ENCODE measurements at places on chromosomes 3 and 15.

DNA sequence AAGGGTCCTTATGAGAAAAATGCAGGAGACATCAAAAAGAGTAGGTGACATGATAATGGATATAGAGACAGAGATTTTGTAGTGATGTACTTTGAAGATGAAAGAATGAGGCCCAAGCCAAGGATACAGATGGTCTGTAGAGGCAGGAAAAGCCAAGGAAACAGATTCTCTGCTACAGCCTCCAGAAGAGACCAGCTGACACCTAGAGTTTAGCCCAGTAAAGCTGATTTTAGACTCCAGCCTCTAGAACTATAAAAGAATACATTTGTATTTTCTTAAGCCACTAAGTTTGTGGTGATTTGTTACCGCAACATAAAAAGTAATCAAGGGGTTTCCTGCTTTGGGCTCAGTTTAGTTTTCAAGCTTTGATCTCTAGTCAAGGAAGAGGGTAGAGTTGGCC lies 64.8 kb downstream of the STRIT1 start:
- no peak for DNase-seq

DNA sequence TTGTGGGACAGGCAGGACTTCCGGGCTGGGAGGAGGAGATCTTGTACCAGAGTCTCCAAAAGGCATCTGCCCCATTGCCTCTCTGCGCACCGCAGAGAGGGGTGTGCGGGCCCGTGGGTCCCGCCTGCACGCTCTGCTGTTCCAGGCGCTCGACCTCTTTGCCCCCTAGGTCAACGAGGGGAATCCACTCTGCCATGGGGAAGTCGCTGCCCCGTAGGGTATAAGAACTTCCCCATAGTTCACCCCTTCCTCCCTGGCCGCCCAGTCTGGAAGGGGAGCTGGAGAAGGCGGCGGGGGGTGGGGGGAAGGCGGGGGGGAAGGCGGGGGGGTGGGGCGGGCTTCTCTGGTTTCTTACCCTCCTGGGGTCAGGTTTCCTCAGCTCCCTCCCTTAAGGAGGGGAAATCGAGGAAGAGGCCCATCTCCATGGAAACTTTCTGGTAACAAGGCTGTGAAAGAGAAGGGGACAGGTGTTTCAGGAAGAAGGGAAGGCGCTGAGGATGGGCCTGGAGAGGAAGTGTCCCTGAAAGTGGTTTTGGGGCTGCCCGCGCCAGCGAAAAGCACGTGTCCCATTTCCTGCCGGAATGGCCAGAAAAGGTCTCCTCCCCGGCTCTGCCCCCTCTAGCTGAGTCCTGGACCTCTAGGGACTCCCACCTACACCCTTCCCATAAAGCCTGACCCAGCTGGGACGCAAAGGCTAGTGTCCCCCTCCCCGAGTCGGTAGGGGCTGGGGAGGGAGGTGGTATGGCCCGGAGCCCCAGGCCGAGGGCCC lies 27.5 kb downstream of the NR1I2 start:
- no peak for DNase-seq

DNA sequence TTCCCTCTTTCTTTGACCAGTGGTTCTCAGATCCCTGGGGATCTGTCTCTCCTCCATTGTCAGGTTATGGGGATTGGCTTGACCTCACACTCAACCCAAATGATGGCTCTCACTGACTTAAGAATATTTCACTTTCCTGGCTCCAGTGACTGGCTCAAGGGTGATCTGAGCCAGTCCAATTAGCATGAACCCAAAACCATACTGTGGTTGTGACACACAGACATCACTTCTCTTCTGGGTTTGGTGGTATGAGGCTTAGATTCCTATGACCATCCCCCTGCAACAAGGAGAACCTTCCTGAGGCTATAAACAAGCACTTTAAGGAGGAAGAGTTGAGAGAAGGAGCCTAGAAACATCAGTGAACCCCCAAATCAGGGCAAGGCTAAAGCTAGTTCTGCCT lies 85.8 kb downstream of the KCNAB1 start:
- DNase-seq: no peak

DNA sequence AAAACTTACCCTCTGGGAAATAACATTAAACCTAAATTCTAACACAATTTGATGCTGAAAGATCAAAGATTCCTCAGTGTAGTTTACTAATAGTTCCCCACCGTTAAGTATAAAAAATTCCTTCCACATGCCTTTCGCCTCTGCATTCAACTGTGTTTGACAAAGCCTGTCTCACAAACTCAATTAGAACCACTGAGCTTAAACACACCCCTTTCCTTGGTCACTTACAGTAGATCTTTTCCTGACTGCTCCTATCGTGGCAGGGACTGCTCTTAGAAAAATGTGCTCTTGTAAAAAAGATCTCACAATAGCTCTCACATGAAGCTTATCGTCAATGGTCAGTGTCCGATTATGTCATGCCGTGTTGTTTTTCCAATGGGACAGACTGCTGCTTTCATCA lies 8.9 kb upstream of the KBTBD8 start:
- DNase-seq: no peak

GRCh38 chr15:41494190-41494921 lies 682 bp downstream of the ITPKA start:
- DNase-seq: no peak

DNA sequence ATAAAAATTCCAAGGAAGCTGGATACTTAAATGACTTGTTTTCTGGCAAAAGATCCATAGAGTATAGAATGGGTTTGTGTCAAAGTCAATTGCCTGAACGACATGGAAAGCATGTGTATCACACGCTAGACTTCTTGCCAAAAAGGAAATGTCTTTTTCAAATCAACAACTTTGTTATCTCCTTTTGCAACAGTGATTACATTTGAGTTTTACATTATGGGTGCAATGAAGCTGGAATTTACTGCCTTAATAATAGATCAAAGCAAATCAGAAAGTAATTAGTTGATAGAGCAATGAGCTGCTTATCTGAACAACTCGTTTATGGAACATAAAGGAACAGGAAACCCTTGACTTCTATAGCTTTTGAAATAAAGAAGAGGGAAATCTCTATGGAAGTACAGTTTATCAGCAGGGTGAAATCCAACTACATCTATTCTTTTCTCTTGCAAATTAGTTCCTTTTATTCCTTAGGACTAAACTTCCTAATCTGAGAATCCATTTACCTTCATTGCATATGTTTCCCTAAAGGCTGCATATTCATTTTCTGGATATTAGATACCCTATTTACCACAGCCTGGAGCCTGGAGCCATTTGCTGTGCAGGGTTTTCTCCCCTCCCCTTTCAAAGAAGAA lies 415.1 kb upstream of the NECTIN3 start:
- no peak for DNase-seq

GRCh38 chr3:187385296-187385695 lies 17.1 kb downstream of the RTP4 start:
- no peak for DNase-seq

- peak; percentile 50 for DNase-seq
Measured at GRCh38 chr15:68413363-68414205, 18.4 kb downstream of the ITGA11 start.

DNA sequence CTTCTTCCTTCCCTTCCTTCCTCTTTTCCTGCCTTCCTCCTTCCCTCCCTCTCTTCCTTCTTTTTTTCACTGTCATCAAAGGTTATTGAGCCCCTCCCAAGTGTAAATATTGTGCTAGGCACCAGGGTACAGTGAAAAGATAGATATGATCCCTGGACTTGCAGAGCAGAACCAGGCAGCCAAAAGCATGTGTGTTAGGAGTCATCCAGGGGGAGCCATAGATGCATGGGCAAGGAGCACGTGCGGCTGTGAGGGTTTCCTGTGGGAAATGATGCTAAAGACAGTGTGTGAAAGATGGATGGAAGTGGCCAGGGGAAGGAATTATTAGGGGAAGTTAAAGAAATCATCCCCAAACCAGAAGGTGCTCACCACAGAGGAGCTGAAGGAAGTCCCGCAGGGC lies 65.2 kb downstream of the NR2F2 start:
- no peak for DNase-seq

- no peak for DNase-seq
Measured at GRCh38 chr3:46277476-46277875, 35.2 kb downstream of the CCR3 start.

GRCh38 chr3:161171113-161171512 lies 50.0 kb upstream of the NMD3 start:
- peak; percentile 71 for DNase-seq

- no peak for DNase-seq
Measured at GRCh38 chr3:47428662-47429061, 47.1 kb downstream of the SCAP start.

DNA sequence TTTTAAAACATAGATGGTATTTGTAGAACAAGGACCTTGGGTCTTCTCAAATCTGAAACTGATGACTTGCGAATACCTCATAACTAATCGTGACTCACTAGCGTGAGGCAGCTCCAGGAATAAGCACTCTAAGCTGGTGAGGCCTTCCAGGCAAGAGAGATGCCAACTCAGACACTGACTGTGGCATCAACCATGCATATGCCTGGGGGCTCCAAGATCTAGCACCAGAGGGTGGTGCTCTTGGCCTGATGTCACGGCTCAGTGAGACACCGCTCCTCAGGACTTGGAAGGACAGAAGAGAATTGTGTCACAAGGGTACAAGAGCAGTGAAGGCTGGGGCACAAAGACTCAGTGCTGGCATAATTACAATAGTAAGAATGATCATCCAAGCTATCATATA lies 125.0 kb upstream of the TRIM42 start:
- DNase-seq: no peak

DNA sequence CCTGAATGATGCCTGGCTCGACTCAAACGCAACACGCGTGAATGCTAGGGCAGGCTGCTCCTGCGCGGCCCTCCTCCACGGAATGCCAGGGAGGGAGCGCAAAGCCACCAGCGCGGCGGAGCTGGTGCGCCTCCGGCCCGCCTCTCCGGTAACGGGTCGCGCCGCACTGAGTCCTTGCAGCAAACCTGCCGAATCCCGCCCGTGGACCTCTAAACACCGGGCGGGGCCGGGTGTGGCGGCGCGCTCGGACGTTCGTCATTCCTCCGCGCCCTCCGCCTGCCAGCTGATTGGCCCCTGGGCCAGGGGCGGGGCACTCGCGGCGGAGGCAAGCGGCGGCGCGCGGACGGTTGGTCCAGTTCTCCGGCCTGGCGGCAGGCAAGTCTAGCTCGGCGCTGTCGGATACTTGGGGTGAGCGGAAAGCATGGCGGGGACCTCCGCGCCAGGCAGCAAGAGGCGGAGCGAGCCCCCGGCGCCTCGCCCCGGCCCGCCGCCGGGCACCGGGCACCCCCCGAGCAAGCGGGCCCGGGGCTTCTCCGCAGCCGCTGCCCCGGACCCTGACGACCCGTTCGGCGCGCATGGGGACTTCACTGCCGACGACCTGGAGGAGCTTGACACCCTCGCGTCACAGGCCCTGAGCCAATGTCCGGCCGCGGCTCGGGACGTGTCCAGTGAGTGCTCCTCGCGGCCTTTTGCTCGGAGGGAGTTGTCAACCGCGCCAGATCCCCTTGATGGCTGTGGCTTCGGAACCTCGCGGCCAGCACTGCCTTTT lies at the start of gene ATRIP:
TSS of gene ATRIP (plus strand) at position 313 of the 769 bp plus-strand sequence. CDS start at position 422, 109 bp downstream.
- peak; percentile 83 for DNase-seq

DNA sequence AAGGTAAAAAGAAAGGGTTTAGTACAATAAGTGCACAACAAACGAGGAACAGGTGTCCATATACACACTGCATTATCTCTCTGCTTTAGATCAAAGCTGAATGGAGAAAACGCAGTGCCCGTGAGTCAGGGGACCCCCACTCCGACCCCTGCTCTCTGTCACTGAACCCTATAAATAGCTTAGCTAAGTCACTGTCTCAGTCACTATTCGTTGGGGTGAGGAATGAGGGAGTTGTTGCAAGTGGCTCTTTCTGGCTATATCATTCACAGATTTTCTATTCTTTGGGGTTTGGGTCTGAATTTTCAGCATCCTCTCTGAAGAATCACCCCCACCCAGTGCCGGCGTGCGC lies 458 bp upstream of the STAC start:
- DNase-seq: no peak

- no peak for DNase-seq
Measured at GRCh38 chr15:76191539-76192244, 119.6 kb downstream of the ETFA start.

DNA sequence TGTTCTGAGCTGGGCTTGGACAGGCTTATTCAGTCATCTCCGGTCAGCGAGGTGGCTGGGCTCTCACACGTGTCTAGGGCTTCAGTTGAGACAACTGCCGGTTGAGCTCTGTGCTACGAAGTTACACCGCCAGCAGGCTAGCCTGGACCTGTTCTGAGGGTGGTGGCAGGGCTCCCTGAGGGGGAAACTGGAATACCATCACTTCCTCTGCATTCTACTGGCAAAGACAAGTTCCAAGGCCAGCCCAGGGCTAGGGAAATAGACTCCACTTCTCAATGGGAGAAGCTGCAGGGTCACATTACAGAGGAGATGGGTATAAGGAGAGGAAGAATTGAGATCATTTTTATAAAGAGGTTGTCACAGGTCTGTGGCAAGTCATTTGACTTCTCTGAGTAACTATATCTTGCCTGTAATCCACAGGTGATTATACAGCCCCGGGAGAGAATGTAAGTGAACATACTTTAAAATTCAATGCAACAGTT lies 106.8 kb upstream of the IL12A start:
- no peak for DNase-seq

- no peak for DNase-seq
Measured at GRCh38 chr3:189262746-189263145, 91.0 kb downstream of the TPRG1 start.

- no peak for DNase-seq
Measured at GRCh38 chr3:85662462-85662861, 703.7 kb downstream of the CADM2 start.

- DNase-seq: no peak
Measured at GRCh38 chr3:140216249-140216648, 281.3 kb downstream of the CLSTN2 start.

GRCh38 chr3:112333002-112333380 lies at the start of gene CD200:
Gene CD200, plus strand, starts transcription at chr3:112333156. Its CDS starts 57 bp downstream, at chr3:112333213.
- peak; percentile 24 for DNase-seq

GRCh38 chr3:115989684-115990421 lies 366.5 kb downstream of the GAP43 start:
- peak; percentile 75 for DNase-seq

DNA sequence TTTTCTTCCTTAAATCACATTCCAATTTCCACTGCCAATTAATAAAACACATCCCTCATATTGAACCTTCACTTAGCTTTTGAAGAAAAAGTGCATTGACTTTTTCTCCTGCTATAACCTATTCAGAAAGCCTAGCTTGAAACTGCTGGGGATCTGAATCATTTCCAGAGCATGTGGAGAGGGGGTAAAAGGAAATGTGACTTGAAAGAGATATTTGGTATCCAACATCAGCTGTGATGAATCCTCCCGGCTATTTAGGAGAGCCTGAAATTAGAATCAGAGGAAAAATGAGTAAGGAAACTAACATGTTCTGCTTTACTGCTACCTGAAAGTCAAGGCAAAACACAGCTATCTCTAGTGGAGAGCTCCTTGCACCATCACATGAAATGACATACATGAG lies 2.6 kb upstream of the GNB5 start:
- peak; percentile 11 for DNase-seq

GRCh38 chr3:126556637-126557414 lies 1.9 kb downstream of the C3orf22 start:
- DNase-seq: no peak

DNA sequence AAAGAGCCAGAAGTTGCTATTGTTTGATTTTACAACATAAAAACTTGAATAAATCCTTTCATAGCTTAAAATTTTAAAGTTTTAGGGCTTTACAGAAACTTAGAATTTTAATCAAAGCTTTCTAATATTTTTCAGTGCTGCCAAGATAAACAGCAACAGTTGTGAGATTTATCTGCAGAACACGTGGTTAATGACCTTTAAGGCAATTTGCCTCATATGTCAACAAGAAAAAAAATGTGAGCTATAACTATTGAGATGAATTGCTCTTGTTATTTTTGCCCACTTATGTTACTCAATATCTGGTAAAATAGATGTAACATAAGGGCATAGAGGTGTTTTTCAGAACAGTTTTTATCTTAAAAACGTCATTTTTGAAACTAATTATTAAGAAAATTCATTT lies 96.7 kb upstream of the NECTIN3 start:
- DNase-seq: no peak

GRCh38 chr3:58150810-58151199 lies 60.0 kb downstream of the DNASE1L3 start:
- DNase-seq: peak; percentile 44

All from fibroblast of skin of scalp (primary cell).